ENCODE measurements at places on chromosomes 3 and 15.

GRCh38 chr3:37945156-37945806 is 45.3 kb upstream of the VILL start:
- DNase-seq: no peak

GRCh38 chr3:154496978-154497377 is 67.0 kb upstream of the GPR149 start:
- DNase-seq: no peak

- DNase-seq: no peak
Observed at GRCh38 chr3:81612768-81613167, 148.7 kb downstream of the GBE1 start.

GRCh38 chr15:70423267-70423666 is 325.6 kb upstream of the TLE3 start:
- no peak for DNase-seq

DNA sequence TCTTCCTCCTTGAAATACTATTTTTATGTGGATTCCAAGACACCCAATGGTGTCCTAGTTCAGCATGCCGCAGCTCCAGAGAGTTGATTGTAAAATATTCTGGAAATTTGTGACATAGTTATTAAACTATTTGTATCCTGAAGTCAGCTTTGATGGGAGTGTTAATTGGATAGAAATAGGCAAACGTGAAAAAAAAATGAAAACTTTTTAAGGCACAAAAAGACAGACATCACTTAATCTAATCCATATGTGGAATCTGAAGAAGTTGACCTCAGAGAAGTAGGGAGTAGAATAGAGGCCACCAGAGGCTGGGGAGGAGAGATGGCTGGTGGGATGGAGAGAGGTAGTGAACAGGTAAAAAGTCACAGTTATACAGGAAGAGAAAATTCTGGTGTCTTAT is 704.2 kb downstream of the ROBO1 start:
- DNase-seq: no peak

GRCh38 chr15:98412852-98413251 is 235.5 kb upstream of the IGF1R start:
- no peak for DNase-seq

DNA sequence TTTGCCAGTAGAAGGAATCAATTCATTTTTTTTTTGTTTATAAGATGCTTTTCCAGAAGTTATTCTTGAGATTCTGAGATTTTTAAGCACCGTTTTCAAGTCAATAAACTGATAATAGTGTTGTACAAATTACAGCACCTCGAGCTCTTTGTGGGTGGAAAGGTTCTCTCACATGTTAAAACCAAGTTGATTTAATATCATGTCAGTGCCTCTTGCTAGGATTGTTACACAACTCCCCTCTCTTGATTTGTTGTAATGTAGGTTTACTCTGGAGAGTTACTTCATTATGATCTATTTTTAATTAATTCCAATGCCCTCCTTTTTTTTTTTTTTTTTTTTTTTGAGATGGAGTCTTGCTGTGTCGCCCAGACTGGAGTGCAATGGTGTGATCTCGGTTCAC is 25.8 kb upstream of the UBXN7 start:
- DNase-seq: no peak

- DNase-seq: no peak
Observed at GRCh38 chr3:129975705-129976048, 1.2 kb downstream of the TRH start.

DNA sequence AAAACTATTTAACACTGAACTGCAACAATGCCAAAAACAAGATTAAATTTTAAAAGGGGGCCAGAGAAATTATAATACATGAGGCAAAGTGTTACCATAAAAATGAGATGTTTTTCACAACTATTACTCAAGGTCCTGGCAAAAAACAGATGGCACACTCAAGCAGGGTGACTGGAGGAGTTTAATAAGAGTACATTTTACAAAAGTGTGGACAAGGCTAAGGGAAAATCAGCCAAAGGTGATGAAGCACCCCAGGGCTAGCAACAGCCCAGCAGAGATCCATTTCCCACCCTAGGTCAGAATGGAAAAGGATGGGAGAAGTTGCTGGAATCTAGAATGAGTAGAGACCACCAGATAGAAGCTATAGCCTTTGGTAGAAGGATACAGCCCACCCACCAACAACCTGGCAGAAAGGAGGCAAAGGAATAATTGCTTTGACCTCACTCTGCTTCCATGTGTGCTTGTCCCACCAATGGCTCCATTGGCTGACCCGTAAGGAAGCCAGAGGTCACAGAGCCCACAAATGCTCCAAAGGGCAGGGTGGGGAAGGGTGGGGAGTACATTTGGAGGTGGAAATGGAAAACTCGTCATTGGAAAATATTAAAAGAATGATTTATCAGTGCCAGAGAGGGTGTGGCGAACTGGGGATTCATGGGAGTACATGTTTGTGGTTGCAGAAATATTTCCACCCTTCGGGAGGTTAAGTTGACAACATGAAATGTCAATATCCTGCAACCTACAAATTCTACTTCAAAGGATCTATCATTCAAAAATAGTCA is 161.0 kb upstream of the UBE2E2 start:
- no peak for DNase-seq

GRCh38 chr3:151501171-151501922 is 40.5 kb upstream of the IGSF10 start:
- no peak for DNase-seq

DNA sequence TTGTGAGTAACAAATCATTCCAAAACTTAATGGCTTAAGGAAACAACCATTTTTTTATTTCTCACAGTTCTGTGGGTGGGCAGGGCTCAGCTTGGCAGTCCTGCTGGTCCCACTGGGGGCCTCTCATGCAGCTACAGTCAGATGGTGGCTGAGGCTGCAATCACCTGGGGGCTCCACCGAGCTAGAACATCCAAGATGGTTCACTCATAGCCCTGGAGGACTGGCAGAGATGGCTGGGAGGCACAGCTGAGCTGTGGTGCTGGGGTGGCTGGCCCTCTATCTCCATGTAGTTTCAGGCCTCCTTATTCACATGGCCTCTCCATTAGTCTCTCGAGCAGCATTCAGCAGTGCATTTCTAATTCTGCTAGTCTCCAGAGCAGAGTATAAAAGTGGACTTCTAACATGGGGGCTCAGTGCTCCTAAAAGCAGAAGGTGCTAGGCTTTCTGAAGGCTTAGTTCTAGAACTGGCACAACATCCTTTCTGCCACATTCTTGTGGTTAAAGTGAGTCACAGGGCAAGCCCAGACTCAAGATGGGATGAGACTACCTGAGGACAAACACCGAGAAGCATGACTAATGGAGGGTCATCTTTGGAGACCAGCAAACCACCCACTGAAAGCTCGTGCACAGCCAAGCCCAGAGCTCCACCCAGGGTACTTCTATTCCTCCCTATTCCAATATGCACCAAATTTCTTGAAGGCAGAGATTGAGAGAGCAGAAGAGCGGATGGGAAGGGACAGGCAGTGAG is 6.3 kb downstream of the CAV3 start:
- no peak for DNase-seq

DNA sequence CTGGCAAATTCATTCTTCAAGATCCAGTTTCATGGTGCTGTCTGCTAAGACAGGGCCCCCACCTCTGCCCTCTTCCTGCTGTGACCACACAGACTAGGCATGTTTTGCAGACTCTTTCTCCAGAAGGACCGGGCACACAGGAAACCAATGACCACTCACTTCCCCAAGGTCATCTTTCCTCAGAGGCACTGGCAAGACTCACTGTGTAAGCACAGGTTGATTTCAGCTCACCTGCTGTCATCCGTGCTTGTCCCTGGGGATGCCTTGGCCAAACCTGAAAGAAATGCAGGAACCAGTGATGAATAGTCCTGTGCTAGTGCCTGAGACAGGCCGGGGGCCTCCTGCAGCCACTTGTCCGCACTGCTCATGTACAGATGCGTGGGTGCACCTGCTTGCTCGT is 33.5 kb downstream of the ALS2CL start:
- no peak for DNase-seq

GRCh38 chr3:131431754-131432153 is 50.2 kb downstream of the NUDT16 start:
- no peak for DNase-seq

DNA sequence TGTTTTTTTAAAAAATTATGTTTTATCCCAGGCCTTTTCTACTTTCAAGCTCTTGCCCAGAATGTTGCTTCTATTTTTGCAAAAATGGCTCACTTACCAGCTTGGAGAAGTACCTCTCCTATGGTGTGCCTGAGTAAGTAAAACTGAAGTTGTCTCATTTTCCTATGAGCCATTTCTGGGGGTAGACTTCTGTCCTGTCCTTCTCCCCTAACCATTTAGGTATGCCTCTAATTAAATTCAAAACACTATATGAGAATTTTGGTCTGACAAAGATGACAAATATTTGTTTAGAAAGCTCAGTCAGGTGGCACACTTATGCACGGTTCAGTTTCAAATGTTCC is 282.5 kb upstream of the ICE2 start:
- no peak for DNase-seq

- no peak for DNase-seq
Observed at GRCh38 chr3:54299169-54299935, 177.0 kb downstream of the CACNA2D3 start.

DNA sequence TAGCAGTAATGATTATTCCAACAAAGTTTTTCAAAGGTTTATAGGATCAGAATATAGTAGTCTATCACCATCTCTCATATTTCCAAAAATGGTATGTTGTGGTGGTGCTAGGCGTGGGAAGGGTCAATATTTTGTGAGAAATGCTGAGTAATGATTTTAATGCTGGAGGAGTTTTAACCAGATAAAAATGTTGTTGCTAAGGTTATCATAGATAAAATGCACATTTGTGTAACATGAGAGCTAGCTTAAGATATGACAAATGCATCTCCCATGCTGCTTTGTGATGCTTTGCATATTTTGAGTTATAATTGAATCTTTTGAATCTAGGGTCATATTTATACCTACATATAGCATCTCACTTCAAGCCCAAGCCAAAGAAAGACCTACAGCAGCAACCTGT is 103.9 kb upstream of the ROBO1 start:
- DNase-seq: no peak

DNA sequence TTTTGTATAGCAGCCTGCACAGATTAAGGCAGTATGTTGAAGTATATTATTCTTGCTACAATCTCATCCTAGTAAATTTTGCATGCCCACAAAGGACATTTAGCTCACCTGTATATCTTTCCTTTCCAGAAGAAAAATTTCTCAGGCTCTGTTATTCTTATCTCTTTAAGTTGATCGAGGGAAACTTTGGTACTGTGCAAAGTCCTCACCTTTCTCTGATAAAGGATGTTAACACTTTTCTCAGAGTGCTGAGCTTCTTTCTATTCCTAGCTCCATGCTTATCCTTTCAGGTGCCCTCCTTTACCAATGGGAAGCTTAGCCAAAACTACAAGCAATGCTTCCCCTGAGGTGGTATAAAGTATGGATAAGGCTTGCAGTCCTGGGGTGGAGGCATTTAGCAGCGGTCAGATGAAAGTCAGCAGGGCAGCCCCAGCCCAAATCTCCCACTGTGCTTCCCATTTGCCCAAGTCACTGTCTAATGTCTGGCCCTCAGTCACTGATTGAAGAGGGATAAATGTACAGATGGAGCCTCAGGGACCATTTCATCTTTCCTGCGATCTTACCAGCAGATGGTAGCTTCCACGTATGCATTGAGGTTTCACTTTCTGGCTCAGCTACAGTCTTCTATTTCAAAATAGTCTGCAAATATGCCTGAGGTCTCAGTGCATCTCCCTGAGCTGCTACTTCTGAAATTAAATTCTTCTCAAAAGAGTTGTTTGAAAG is 127.8 kb upstream of the P2RY1 start:
- DNase-seq: no peak

- DNase-seq: no peak
Observed at GRCh38 chr3:144109944-144110343, 138.3 kb downstream of the DIPK2A start.

- DNase-seq: peak; percentile 65
Observed at GRCh38 chr15:69612112-69612511, 159.5 kb downstream of the RPLP1 start.

GRCh38 chr3:111971533-111972130 is 7.2 kb upstream of the ABHD10 start:
- peak; percentile 50 for DNase-seq

DNA sequence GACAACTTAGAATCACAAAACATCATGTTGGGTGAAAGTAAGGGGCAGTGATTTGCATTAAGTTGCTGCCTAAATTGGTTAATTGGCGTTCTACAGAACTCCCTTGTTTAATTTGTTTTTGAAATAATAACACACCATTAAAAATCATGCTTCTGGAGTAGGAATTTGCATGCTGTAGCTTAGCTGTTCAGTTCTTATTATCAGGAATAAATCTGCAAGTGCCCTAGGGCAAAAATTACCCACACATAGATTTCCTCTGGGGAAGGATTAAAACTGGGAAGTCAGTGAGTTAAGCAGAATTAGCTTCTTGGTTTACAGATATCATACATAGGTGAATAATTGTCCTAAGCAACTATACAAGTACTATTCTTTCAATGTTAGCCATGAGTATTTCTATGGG is 381.6 kb upstream of the NAALADL2 start:
- DNase-seq: no peak

GRCh38 chr15:51327081-51327480 is 11.3 kb downstream of the CYP19A1 start:
- no peak for DNase-seq

GRCh38 chr3:4730719-4731118 is 237.6 kb downstream of the ITPR1 start:
- DNase-seq: no peak

DNA sequence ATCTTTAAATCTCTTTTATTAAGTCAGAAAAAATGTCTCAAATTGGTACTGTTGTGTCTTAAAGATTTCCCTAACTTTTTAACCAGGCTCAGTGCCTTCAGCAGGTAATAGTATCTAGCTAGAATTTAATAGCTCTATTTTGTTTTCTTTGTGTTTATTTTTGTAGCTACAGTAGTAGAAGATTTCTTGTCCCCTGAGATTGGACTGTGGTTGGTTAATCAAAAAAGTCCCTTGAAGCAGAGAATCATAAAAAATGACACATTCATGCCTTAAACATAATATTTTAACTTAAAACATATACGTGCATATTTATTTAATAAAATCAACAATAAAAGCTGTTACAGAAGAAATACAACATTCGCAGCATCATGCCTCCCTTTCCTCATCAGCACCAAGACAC is 102.8 kb downstream of the EEFSEC start:
- no peak for DNase-seq

DNA sequence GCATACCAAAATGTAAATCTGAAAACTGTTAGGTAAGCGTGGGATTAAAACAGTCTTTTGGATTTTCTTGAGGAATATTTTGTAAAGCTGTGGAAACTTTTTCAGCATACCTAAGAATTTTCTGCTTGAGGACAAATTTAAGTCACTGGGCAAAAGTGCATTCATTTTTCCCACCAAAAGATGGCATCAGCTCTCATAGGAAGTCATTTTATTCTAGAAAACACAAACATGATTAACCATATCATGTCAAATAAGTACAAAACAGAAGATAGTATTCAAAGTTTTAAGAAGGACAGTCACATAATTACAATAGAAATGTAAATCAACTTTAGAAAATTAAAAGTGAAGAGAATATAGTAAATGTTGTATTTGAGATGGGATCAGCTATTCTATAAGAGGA is 63.5 kb downstream of the SLC49A4 start:
- no peak for DNase-seq

GRCh38 chr3:184481984-184482671 is 79.5 kb upstream of the EPHB3 start:
- peak; percentile 70 for DNase-seq
